ENCODE measurements at places on chromosomes 12 and 14.

DNA sequence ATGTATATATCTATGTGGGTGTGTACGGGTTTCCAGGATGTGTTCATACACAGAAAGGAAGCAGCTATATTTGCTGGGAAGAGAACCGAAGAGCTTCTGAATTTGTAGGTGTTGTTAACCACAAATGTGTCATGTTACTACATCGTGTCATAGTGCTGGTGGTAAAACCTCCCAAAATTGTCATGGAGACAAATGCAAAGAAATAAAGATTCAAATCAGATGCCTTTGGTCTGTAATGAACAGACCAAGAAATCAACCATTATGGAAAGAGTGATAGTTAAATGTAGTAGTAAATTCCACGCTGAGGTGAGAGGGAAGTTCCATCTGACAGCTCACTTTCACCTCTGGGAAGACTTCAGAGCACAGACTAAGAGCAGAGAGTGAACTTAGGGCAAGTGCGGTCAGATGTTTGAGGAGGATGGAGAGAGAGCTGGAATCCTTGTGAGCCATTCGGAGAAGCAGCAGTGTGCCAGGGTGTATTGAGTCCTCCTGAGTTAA is 487.5 kb downstream of the TMEM121 start:
- DNase-seq: no peak

- DNase-seq: no peak
These were observed 1.4 kb upstream of the RDH5 start for GRCh38 chr12:55718624-55719275.

DNA sequence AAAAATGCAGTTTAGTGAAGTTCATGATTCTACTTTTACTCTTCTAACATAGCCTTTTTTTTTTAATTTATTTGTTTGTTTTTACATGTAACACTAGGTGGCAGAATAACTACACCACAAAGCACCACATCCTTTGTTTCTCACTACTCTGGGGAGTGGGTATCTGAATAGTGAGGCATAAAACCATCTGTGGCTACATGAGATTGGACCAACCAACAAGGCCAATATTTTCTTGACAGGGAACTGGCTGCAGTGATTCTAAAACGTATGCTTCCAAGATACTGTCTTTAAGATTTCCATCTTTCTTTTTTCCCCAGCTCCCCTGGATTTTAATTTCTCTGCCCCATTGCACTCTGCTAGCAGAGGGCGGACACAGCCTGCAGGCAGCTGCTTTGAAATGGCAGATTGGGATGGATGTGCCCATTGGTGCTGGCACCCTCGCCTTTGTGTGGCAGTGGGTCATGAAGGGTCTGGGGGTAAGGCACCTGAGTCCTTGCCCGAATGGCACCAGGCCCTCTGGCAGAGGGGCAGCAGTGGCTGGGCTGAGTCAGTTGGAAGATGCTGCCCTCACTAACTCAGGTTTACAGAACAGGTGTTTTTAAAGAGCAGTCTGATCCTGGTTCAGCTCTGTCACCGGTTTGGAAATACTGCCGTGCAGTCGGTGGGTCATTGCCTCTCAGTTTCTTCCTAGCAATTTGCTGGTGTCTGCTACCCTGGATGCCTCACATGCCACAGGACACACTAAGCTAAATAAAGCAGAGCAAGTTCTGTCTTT is 429.1 kb downstream of the RAD51B start:
- DNase-seq: peak; percentile 85

DNA sequence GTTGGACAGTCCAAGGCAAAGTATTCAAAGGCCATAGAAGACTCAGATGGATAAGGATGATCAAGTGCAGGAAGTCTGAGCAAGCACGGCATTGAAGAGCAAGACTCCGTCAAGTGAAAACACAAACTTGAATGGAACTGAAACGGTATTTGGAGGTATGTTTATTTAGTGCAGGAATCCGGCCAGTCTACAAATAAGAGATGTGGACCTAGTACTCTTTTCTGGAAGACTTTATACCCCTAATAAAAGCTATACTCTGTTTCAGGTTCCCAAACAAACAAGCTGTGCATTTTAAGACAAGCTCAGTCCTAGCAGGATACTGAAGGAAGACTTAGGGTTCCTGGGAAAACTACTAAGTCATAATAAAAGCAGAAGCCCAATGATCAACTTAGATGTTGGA is 100.8 kb upstream of the NEDD1 start:
- DNase-seq: no peak

DNA sequence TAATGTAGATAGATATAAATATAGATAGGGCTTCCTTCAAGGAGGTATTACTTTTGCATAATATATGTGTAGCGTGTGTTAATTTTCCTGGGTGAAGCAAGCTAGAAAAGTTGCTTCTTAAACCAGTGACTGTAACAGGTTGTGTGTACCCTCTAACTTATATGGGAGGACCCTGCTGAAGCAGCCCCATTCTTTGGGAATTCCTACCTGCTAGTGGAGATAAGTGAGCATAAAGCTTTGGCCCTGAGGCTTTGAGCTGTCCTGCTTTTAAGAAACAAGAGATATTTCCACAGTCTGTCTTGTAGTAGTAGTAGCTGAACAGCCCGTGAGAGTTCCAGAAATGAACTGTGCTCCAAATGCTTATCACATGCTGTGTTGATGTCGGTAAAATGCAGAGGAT is 8.6 kb downstream of the RMST start:
- DNase-seq: peak; percentile 39

DNA sequence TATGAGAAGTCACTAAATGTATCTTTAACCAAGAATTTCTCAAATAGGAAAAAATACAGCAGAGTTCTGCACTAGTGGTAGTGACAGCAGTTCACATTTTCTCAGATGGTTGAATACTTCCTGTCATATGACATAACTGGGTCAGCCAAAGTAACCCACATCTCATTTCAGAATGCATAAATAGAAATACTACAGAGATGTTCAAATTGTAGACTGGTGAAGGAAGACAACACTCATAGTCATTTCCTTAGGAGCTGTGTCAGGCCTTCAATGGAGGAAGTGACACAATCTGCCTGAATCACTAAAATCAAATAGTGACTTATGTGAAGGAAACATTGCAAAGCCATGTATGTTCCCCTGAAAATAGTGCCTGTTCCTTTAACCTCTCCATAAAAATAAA is 32.4 kb downstream of the FERMT2 start:
- DNase-seq: peak; percentile 63

- DNase-seq: peak; percentile 45
These were observed 244.4 kb upstream of the GARIN2 start for GRCh38 chr14:66944872-66945271.

DNA sequence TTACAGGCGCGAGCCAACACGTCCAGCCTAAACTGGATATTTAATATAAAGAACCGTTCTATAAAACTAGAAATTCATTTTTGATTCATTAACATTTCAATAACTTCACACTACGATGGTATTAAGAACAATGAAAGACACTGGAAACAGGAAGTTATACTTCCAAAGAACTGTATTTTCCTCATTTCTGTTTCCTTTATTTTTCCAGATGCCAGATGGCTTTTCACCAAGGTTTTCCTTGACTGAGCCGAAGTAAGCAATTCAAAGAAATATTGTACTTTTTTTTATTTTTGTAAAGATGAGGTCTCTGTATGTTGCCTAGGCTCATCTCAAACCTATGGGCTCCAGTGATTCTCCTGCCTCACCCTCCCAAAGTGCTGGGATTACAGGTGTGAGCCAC is 28.2 kb downstream of the EEA1 start:
- no peak for DNase-seq

DNA sequence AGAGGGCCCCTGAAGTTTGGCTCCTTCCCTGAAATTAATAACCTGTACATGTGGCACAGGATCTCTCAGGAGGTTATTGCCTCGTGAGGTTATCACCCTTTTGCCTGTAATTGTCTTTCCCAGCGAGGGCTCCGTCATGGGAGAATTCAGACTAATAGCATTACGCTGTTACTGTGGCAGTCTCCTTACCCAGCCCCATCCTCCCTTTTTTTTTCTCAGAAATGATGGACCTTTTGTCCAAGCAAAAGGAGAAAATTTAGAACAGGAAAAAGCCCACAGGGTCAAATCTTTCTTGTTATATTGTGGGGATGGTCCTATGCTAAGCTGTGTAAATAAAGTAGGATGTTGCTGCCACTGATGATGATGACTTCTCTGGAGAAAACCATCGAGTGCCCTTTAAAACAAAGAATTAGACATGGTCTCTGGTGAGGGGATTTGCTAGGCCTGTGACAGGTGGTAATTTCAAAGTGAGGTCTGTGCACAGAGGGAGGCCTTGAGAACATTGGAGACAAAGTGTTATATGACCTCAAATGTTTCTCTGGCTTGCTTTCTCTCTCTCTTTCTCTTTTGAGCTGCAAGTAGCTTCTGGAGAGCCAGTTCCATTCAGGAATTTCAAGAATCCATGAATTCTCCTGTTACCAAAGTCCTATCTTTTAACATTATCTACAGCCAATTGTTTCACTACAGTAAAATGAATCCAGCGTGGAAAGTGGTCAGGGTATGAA is 357.2 kb downstream of the BMP4 start:
- DNase-seq: peak; percentile 65

GRCh38 chr14:23881282-23881681 is 72.3 kb upstream of the DHRS4 start:
- DNase-seq: peak; percentile 20

DNA sequence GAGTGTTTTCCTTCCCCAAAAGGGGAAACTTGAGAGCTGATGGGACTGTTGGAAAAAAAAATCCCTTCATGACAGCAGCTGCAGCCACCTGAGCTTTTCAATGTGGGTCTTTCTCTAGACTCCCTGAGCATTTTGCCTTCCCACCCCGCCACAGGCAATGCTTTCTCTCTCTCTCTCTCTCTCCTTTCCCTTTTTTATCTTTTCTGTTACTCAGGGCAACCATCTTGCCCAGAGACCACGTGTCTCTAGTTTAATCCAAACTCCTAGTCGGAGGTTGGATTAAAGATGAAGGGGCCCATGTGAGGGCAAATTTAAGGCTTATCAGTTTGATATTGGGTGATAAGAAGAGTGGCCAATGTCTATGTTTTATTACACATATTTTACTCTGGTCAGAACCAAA is 25.9 kb upstream of the B4GALNT1 start:
- DNase-seq: no peak

DNA sequence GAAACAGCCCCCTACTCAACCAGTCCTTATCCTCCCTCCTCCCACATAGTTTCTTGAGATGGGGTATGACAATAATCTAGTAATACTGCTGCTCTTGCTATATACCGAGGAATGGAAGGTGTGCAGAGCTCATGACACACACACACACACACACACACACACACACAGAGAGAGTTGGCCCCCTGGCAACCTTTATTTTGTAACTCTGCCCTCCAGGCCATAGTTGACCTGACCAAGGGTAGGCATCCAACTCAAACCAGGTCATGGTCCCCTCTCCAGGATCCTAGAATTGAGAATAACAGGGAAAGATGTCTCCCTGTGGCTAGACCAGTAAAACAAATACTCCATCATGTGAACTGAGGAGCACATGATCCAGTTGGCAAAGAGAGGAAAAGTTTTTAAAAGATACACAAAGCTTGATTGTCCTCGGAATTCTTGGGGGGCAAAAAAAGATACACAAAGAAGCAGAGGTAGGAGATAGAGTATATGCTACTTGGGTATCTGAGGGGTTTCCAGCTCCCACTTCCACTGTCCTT is 11.3 kb downstream of the ERO1A start:
- peak; percentile 7 for DNase-seq

GRCh38 chr12:70180130-70180529 is 63.1 kb upstream of the CNOT2 start:
- no peak for DNase-seq

DNA sequence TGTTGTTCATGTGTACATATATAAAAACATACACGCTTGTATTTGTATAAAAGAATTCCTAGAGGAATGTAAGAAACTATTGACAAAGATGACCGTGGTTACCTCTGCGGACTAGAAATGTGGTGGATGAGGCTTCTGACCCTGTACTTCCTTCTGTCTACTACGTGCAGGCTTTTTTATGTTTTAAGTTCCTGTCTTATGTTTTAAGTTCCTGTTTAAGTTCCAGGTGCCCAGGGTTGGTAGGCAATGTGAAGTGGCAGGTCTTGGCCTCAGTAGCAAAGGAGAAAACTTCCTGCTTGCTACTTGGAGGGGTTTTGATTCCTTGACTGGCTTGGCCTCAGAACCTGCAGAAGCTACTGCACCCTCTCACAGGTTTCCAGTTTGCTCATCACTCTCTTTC is 11.6 kb downstream of the POMT2 start:
- no peak for DNase-seq

DNA sequence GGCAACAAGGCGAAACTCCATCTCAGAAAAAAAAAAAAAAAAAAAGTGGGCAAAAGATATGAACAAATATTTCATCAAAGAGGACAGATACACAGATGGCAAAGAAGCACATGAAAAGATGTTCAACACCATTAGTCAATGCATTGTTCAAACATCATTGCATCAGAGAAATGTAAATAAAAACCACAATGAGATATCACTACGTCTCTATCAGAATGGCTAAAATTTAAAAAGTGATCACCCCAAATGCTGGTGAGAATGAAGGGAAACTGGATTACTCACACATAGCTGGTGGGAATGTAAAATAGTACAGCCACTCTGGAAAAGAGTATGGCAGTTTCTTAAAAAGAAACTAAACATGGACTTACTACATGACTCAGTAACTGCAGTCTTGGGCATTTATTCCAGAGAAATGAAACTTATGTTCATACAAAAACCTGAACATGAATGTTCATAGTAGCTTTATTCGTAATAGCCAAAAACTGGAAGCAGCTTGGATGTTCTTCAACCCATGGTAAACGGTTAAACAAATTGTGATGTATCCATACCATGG is 3.6 kb downstream of the L2HGDH start:
- DNase-seq: peak; percentile 8

GRCh38 chr12:26939953-26940352 is 1.7 kb downstream of the FGFR1OP2 start:
- DNase-seq: no peak

GRCh38 chr12:89671469-89671868 is 37.2 kb downstream of the ATP2B1 start:
- DNase-seq: peak; percentile 80

DNA sequence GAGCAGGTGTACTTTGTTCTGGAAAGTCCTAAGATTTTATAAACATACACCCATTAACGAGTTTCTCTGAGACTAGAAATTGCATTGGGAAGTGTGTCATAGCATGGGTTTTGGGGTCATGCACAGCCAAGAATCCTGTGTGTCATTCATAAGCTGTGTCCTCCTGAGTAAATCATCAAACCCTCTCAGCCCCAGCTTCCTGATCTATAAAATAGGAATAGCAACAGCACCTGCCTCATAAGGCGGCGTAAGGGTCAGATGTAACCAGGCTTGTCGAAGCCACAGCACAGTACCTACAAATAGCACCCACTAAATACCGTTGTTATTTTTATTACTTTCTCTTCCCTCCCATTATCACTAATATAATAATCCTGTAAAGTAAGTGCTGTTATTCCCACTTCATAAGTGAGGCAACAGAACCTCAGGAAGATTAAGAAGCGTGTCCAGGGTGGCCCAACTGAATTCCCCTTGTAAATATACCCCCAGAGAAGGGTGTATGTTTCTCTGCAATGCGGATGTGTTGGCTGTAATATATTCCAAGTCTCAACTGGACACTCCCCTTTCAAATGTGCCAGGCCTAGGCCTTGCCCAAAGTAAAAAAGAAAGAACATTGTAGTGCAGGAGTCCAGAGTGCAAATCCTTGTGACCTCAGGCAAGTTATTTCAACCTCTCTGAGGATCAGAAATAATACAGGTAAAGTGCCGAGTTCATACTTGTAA is 188.3 kb upstream of the BCL2L14 start:
- no peak for DNase-seq

- DNase-seq: peak; percentile 44
These were observed 55.2 kb downstream of the TMCC3 start for GRCh38 chr12:94595152-94595551.

- no peak for DNase-seq
These were observed 59.3 kb upstream of the VASH1 start for GRCh38 chr14:76701981-76702380.
